ENCODE measurements at places on chromosomes 16 and 17.

GRCh38 chr17:4184811-4185210 lies 41.8 kb downstream of the CYB5D2 start:
- DNase-seq: no peak

DNA sequence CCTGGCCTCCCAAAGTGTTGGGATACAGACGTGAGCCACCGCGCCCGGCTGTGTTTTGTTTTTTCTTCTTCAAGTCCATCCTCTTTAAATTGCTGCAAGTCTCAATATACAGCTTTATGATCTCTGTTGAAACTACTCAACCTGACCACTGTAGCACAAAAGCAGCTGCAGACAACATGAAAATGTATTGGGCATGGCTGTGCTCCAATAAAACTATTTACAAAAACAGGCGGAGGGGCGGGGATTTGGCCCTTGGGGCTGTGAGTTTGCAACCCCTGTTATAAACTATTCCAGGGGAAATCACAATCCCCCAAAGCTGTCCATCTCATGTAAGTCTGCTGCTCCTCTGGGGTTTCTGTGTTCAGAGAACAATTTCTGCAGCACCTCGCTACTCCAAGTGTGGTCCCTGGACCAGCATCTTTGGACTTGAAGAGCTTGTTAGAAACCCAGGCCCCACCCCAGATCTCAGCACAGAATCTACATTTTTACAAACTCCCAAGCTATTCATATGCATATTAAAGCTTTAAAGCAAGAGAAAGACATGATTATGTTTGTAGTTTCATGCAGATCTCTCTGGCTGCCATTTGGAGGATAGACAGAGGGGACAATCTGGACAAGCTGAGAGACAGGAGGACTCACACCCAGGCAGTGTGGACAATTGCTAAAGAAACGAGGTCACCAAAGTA lies 33.6 kb downstream of the TEKT5 start:
- no peak for DNase-seq

DNA sequence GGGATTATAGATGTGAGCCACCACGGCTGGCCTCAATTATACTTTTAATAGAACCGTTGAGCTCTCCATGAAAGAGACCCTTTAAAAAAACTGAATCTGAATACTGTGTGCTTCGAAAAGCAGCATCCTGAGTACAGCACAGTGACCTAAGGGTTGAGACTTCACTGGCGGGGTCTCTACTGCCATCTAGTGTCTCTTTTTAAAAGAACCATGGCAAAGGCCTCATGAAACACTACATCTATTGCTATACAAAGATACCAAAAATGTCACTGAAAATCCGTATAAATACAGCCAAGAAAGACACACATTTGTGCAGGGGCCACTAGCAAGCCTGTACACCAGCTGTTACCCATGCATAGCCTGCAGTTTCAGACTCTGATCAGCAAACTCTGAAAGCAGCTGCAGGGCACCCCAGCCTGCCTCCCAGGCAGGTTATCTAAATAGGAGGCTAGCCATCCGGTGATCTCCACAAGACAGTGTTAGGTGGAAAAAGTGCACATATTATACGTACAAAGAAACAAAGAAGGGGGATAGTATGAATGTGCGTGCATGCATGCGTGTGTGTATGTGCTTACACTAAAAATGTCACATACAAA lies 35.3 kb downstream of the NPLOC4 start:
- DNase-seq: peak; percentile 68

DNA sequence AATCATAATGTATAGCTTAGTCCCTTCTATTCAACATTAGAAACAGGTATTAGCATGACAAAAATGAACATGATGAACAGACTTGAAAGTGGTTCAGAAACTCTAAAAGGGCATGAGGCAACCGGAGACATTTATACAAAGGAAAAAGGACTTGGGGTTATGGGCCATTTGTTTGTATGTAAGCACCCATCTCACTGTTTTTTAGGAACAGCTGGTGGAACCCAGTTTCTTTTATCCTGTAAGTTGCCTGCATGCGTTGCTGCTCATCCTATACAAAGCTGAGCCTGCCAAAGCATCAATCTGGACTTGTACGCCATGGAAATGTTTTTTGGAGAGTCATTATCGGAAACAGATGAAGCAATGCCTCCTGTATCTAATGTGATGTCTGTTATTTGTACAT lies 72.3 kb upstream of the NACA2 start:
- DNase-seq: no peak

- no peak for DNase-seq
Measured at GRCh38 chr17:82013772-82014321, 8.8 kb downstream of the CENPX start.

DNA sequence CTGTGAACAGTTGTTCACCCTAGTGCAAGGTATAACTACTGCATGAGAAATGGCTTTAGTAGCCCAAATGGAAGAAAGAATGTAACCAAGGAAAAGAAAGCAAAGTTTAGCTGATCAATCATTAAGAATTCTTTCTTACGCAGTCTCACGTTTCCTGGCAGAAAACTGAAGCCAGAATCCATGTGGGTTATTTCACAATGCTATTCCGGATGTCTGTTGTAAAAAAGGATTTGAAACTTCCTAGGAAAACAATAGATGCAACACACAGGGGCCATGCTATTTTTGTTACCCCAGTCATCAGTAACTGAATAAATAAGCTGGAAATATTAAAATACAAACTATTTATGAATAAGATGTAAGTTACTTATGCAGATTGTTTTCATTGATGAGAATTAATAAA lies 802.5 kb downstream of the CDH8 start:
- no peak for DNase-seq

DNA sequence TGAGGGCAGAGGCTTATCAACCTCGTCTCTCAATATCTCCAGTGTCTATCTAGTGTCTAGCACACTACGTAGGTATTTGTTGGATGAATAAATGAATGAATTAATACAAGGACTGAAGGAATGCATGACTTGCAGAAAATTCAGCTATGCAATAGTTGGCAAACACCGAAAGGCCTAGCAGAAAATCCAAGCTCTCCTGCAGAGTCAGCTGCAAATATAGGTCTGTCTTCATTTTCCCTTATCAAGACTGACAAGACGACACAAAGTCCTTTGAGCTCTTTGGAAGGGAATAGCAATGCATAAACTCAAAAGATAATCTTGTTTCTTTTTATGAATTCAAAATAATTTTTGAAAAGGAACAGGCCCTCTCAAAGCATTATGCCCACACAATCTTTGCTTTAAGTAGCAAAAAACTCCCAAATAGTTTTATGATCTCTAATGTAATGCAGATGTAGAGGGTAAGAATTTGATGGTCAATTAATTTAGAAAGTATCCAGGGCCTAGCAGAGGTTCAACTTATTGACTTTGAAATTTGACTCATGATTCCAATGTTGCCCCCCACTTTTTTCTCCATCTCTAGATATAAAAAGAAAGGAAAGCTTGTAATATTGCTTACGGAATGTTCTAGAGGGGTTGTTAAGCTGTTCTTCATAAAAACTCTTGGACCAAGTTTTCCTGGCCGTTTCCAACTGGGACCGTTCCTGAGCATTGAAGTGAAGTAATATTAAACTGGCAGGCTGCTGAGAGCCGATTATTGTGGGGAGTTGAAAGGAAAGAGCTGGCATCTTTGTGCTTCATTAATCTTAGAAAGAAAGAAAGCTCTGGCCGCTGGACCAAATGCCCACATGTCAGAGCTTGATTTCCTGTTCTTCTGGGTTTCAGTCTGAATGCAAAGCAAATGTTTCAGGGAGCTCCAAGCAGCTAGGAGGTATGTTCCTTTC lies 227.3 kb downstream of the HS3ST3A1 start:
- no peak for DNase-seq

DNA sequence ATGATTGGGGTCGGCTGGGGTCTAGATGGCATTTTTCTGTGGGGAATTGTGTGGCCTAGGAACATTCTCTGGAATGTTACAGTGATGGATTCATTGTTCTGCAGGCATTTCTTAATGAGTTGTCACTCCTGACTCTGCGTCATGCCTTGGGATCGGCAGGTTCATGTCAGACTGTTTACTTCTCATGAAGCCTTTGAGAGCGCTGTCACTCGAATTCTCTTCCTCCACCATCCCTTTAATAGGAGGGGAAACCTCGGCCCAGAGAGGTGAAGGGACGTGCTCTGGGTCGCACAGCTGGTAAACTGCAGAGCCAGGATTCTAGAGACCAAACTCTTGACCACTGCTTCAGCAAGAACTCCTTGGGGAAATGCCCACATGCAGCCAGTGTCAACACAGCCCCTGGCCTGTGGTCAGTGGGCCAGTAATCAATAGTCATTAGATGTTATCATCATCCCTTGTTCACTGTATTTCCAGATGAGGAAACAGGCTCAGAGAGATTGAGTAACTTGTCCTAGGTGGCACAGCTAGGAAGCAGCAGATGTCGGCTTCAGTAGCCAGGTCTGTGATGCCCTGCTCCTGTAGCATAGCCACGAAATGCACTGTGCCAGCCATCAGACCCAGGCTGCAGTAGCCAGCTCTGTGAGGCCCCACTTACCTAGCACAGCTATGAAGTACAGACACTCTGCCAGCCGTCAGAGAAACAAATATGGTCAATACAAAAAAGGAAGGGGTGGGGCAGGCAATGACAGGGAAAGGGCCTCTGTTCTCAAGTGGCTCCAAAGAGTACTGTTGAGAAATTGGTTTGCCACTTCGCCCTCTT lies 259.0 kb downstream of the CPPED1 start:
- peak; percentile 34 for DNase-seq

DNA sequence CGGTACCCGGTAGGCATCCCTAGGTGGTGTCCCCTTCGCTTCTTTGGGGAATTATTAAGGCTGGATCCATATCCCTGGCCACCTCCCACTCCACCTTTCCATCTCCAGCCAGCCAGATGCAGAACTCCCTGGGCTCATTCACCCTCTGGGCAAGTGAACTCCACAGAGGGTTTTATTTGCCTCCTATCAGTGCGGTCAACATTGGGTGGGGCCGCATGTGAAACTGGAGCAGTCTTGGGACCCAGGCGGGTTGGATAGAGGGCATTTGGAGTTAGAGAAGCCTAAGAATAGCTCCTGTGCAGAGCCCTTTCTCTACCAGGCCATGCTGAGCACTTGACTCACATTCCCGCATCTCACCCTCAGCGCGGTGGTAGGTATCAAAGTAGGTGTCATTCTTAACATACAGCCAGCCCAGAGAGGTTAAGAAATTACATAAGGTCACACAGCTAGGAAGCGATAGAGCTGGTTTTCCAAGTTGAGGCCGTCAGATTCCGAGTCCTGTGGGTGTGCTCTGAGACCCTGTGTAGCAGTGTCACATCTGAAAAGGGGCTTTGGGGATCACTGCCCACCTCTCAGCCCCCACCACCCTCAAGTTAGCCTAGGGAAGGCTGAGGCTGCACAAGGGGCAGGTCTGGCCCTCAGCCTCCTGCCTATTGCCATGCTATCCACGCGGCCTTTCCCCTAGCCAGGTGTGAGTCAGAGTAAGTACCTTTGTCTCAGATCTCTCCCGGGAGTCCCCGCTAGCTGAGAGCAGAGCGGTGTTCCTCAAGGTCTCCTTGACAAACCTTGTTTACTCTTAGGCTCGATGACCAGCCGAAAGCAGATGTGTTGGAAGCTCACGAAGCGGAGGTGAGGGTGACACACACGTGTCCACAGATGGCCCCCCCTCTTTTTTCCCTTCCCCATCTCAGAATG lies 26.9 kb upstream of the LGALS9 start:
- DNase-seq: no peak

DNA sequence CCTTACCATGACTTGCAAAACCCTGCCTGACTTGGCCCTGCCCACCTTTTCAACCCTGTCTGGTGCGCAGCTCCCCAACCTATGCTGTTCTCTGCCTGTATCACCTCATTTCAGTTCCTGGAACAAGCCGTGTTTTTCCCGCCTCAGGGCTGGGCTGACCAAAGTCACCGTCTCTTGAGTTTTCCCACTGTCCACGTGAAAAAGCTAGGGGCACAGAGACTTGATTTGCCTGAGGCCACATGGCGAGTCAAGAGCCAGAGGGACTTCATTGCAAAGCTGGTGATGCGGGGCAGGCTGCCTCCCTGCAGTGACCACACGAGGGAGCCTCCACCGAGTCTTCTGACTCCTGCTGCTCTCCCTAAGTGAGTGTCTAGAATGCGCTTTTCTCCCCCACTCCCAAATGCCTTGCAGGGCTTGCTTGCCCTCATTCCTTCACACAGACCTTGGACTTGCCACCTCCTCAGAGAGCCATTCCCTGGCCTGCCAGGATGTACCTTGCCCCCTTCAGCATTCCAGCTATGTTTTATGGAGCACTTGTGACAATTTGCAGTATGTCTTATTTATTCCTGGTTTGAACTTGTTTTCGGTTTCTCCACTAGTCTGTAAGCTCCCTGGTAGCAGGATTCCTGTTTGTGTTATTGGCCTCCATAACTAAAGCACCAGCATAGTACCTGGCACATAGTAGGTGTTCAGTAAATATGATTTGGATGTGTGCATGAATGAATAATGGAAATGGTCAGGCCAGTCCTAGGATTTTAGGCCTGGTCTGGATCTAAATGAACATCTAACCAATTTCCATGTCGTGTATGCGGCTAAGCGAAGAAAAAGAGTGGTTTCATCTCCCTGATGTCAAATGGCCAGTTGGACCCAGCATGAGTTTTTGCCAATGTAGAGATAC lies 252.3 kb downstream of the SNX29 start:
- peak; percentile 26 for DNase-seq

GRCh38 chr16:50340578-50340977 lies 28.2 kb downstream of the BRD7 start:
- no peak for DNase-seq

DNA sequence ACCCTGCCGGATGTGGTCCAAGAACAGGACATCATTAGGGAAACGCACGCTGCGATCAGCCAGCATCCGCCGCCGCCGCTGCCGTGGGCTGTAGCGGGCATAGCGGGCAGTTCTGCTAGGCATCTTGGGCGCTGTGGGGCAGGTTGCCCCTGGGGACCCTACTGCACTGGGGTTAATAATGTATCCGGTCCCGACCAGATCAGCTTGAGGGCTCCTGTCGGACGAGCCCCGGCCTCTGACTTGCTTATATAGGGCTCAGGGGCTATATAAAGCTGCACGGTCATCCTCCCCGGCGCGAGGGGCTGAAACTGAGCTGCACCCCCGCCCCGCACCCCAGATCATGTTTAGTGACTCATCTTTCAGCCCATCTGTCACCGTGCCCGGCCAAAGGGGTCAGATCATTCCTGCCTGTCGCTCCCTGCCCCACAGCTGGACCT lies at the start of gene PPP1R27:
Gene PPP1R27 (minus strand): TSS at position 220 of the 437 bp plus-strand sequence. CDS start 97 bp downstream, at position 123.
- no peak for DNase-seq

DNA sequence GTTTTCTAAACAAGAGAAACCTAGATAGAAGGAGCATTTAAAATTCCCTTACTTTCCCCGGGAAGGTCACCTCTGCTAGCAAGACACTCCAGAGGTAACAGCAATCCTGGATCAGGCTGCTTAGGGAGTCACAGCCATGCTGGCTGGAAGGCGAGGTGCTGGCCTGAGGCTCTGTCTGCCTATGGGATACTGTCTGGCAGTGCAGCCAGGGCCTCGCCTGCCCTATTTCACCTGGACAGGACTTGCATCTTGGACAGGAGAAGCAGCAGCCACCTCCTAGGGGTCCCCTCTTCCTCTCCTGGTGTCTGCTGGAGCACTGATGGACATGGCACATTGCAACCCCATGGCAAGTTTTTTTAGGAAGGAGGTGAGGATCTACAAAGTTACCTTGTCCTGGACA lies 15.1 kb downstream of the FA2H start:
- DNase-seq: no peak

All from inflammatory macrophage (primary cell).